Hypothalamus (tissue), 51 donors: ENCODE measurements at places on chromosomes 6 and 20.

DNA sequence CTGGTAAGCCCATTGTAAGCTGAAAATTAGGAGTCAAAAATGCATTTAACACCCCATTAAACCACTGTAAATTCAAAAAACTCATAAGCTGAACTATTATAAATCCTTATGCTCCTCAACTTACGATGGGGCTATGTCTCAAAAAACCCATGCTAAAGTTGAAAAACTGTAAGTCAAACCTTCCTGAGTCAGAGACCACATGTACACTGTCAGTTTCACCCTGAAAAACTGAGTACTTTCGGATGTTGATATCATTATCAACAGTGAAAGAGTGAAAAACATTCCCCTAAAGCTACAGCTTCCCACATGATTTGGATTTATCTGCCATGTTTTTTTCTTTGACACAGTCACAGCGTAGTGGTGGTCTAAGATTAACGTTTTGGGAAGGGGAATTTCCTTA, 14.2 kb downstream of the RAB23 start:
- no peak for DNase-seq

- no peak for DNase-seq
Measured at GRCh38 chr6:169983651-169984050, 232.2 kb downstream of the ERMARD start.

GRCh38 chr20:48163505-48163904, 378.2 kb upstream of the SULF2 start:
- no peak for DNase-seq

DNA sequence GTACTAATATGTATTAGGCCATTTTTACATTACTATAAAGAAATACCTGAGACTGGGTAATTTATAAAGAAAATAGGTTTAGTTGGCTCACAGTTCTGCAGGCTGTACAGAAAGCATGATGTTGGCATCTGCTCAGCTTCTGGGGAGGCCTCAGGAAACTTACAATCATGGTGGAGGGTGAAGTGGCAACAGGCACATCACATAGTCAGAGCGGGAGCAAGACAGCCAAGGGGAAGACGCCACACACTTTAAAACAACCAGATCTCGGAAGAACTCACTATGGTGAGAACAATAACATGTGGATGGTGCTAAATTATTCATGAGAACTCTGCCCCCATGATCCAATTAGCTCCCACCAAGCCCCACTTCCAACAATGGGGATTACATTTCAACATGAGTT, 41.3 kb upstream of the CEP162 start:
- DNase-seq = no peak

DNA sequence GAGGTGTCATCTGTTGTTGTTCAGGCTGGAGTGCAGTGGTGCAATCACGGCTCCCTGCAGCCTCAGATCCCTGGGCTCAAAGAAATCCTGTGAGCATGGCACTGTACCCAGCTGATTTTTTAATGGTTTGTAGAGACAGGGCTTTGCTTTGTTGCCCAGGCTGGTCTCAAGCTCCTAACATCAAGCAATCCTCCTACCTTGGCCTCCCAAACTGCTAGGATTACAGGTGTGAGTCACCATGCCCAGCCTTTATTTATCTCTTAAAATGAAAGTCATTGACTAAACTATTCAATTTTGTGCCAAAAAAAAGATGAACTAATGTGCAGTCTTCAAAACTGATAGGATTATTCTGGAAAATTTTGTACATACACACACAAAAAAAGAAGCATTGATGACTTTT, 38.8 kb upstream of the UNC93A start:
- no peak for DNase-seq

- DNase-seq = no peak
Measured at GRCh38 chr6:80607811-80608391, 501.4 kb downstream of the BCKDHB start.

- DNase-seq = no peak
Measured at GRCh38 chr20:40943591-40943990, 85.0 kb upstream of the TOP1 start.

DNA sequence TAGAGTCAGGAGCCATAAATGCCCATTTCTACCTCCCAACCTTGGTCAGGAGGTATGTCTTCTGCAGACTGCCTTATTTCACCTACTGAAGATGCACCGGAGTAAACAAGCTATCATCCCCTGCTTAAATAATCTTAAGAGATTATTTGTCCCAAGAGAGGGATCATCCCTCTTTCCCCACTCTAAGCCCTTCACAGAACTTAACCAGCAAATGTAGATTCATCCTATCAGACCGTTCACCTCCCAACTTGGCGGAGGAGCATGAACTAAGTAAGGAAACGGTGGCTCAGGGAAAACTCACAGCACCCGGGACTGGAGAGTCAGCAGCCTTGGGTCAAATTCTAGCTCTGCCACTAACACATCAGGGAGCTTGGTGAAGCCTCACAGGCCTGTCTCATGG, 115.3 kb downstream of the TRERF1 start:
- no peak for DNase-seq

DNA sequence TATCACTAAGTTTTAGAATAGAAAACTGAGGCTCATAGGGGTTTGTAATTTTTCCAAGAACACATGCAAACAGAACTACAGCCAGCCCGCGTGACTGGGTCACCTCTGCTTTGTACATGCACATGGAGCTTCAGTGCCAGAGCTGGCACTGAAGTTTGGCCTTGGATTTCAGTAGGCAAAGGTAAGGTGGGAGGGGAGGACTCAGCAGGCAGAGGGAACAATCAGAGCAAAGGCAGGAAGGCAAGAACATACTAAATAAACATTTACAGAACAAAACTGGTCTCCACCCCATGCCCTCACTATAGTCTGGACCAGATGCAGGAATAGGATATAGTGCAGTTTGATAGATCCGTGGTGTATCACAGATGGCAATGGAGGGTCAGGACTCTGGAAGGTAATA, 13.6 kb upstream of the ABRACL start:
- no peak for DNase-seq

DNA sequence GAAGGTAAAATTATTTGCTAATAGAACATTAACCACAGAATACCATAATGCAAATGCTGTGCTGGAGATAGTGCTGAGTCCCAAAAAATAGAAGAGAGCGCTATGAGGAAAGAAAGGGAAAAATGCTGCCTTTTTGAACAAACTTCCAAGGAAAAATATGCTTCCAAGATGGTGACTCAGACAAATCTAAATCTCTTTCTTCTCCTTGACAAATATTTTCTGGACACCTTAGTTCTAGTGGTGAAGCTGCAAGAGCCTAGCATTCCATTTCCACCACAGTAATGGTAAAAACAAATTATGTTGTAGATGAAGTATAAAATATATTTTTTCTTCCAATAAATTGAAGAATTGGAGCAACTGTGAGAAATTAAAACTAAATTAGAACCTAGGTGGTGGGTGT, 155.6 kb upstream of the TBX18 start:
- no peak for DNase-seq

DNA sequence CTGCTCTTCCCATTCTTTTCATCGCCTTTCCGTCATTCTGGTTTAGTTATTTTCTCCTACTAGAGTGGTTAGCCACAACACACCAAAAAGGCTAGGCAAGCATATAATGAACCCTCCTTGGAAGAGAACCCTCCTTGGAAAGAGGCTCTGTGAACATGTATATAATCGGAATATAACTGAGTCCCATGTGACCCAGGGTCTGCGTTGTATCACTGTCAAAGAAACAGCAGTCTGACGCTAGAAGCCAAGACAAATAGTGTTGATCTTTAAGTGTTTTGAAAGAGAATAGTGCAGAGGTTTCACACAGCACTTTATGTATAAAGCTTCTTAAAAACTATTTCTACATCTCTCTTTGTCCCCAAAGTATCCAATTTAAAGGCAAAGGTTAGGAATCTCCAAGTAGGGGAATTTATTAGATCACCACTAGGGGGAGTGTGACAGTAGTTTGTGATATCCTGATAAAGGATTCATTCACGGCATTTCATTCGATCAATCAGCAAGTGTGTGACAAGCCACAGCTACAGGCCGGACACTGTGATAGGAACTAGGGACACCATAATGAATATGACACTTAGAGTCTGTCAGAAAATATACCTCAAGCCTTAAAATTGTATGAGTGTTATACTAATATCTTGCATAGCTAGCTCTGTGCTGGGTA, 395.3 kb downstream of the CD109 start:
- DNase-seq = no peak
